ENCODE measurements at places on chromosomes 3 and 15.

DNA sequence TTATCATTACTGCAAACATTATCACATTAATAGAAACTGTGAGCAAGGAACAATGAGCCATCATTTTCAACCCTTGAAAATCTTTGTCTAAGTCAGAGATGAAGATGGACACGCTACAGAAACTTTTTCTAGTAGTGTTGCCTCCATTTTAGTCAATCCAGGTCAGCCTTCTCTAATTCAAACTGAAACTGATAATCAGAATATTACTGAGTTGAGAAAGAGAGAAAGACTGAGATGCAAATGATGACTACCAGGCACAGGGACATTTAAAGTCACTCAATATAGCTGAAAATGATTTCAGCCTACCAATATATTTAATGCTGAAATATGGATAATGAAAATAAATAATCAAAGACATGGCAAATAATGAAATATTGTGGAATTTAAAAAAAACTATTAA is 261.4 kb downstream of the GBE1 start:
- peaks cover 12% of the 10 kb centered on the region for H3K36me3 ChIP-seq
- no peak overlapping the region for H3K27ac ChIP-seq
- H3K27me3 ChIP-seq: no peaks in the 10 kb centered on the region
- H3K4me1 ChIP-seq: no peaks in the 10 kb centered on the region

DNA sequence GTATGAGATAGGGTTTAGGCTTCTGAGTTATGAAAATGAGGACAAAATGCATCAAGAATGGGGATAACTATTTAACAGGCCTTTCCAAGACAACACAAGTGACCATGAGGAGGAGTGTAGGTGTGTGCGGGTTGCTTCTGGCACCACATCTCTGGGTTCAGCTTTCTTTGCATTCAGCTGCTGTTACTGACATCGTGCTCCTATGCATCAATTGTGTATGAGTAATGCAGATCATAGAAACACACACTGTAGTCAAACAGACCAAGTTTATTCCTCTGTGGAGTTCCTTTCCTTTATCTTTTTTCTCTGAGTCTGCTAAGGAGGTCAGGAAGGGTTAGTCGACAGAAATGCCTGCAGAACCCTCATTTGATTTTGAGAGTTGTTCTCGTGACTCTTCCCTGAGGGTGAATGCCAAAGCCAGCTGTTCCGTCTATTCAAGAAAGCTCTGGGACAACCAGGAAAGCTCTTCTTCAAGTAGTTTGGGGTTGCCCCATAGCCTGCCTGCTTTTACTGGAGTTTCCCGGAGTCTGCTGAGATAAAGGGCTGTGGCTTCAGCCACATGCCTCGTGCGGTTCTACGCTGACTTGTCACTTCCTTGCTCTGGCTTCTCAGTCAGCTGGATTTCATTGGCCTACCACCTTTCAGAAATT is 136.7 kb upstream of the TLE3 start:
- H3K4me3 ChIP-seq: no peak overlapping the region
- peak; percentile 34 for DNase-seq

DNA sequence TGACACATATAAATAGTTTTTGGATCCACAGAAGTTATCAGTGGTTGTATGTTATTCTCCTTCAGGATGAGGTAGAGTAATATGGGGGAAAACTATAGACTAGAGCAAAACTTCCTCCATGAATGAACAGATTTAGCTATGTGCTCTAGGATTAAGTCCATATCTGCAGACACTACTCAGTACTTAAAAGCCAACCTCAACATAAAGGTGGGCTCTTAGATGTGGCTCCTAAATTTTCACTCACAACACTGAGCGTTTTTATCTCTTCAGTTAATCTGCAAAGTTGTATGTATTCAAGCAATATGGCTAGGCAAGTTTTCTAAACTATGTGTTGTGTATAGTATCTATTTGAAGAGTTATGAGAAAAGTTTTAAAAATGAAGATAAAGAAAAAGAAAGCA is 147.0 kb upstream of the SLITRK3 start:
- H3K4me3 ChIP-seq: no peak overlapping the region
- H3K27me3 ChIP-seq: no peaks in the 10 kb centered on the region
- no peak overlapping the region for H3K27ac ChIP-seq

DNA sequence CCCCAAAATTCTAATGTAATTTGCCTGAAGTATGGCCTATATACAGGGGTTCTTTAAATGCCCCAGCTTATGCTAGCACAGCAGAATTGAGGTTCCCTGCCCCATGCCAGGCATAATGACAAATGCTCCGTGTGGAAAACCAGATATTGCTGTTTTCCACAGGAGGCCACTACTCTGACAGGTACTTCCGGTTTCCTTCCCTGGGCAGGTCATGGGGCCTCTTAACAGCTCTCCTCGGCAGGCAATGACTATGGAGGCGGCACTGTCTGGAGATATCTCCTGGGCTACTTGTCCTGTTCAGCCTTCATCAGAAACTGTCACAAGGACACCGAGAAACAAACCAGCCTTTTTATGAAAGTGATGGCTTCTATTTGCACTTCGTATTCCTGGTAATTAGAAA is 54.8 kb downstream of the SLC7A14 start:
- peaks cover 4% of the 10 kb centered on the region for H3K27me3 ChIP-seq
- DNase-seq: no peak
- H3K27ac ChIP-seq: no peak overlapping the region
- H3K4me3 ChIP-seq: no peak overlapping the region
- no peaks in the 10 kb centered on the region for H3K4me1 ChIP-seq
